Astrocyte of the hippocampus (primary cell): ENCODE measurements at places on chromosomes 16 and 17.

- DNase-seq: peak; percentile 46
These were observed 800 bp downstream of the FXR2 start for GRCh38 chr17:7613769-7614424.

DNA sequence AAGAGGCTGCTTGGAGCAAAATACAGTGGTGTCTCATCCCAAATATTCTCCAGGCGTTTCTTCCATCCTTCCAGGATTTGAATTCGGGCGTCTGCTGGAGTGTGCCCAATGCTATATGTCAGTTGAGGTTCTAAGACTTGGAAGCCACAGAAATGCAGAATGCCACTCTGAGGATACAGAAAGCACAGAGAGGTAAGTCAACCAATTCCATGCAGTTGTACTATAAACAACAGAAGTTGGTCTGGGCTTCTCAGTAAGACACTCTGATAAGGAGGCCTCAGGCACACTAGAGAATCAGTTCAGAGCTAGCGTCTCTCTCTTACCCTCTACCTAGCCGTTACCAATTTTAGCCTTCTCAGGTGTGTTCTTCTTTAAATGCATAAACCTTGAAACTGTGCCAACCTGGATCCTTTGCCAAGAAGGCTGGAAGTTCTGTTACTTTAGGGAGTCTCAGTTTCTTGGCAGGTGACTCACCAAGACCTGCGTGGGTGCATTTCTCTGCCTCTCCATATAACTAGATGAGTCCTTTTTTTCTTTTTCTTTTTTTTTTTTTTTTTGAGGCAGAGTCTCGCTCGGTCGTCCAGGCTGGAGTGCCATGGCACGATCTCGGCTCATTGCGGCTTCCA lies 15.1 kb downstream of the NQO1 start:
- peak; percentile 54 for DNase-seq

DNA sequence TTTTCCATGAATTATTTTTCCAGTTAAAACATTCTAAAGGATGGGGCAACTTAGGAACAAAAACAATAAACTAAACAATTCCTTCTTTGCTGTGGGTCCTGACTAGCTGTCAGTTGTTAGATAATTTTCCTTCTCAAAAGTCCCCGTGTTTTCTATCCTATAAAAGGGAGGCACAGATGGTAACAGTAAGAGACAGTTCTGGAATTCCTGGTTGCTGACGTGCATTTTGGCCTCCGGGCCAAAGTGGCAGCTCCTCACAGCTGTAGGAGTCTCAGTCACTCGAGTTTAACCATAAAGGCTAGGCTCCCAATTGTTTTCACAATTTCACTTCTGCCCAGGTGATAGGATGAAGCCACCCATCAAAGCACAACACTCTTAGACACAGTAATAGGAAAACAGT lies 77.0 kb upstream of the ZNF423 start:
- DNase-seq: peak; percentile 26

GRCh38 chr17:37123386-37123785 lies 174.6 kb downstream of the AATF start:
- DNase-seq: no peak

DNA sequence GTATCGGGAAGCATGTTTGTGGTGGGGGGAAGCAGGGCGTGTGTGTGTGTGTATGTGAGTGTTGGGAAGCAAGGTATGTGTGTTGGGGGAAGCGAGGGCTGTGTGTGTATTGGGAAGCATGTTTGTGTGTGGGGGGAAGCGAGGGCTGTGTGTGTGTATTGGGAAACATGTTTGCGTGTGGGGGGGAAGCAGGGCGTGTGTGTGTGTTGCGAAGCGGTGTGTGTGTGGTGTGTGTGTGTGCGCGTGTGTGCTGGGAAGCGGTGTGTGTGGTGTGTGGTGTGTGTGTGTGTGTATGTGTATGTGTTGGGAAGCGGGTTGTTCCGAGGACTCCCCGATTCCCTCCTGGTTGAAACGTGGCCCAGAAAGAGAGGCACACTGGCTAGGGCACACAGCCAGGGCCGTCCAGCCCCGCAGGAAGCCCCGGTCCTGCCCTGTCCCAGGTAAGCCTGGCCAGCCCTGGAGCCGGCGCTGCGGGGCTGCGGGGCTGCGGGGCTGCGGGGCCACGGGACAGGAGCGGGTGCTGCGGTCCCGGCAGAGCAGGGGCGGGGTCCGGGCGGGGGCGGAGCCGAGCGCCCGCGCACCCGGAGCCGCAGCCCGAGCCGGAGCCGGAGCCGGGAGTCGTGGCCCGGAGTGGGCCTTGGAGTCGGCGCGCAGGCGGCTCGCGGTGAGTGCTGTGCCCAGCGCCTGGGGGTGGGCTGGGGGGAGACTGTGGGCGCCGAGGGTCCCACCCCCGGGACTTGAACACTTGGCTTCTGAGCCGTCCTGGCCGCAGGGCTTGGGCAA lies at the start of gene NOD2:
TSS of gene NOD2 (plus strand) at position 608 of the 783 bp plus-strand sequence. CDS start 5,890 bp downstream, outside the sequence.
- DNase-seq: peak; percentile 22

GRCh38 chr16:49528060-49528865 lies 154.7 kb downstream of the C16orf78 start:
- DNase-seq: peak; percentile 73

- DNase-seq: no peak
These were observed 50.1 kb downstream of the AXIN2 start for GRCh38 chr17:65511316-65511715.
